ENCODE measurements at places on chromosomes 3 and 15. TPM values are rescaled to one million over a fixed set of nuclear protein-coding genes. Genes with fewer than 3 reads are reported as not detected.

TUSC7 gene
- total RNA-seq: not detected

PRC1 gene
- total RNA-seq: 99.7 TPM

CCDC33 gene
- not detected for total RNA-seq

MRPS11 gene
- total RNA-seq: 42.4 TPM

COLQ gene
- 0.21 TPM for total RNA-seq

C3orf18 gene
- 1.9 TPM for total RNA-seq

PCSK6 gene
- total RNA-seq: 7.8 TPM

MNS1 gene
- 0.85 TPM for total RNA-seq

MINDY4B gene
- not detected for total RNA-seq

MYZAP gene
- 5.1 TPM for total RNA-seq

TMED3 gene
- total RNA-seq: 134 TPM

HESX1 gene
- not detected for total RNA-seq

PCLAF gene
- total RNA-seq: 31.2 TPM

FAM174B gene
- total RNA-seq: 3.2 TPM

MED12L gene
- total RNA-seq: 0.05 TPM

SLC51B gene
- total RNA-seq: not detected

LRRC31 gene
- total RNA-seq: not detected

MOBP gene
- total RNA-seq: not detected

CCDC54 gene
- total RNA-seq: not detected

RAP2B gene
- total RNA-seq: 28.1 TPM

CHRM5 gene
- total RNA-seq: not detected

GNAT1 gene
- 0.35 TPM for total RNA-seq

STIMATE gene
- 11.9 TPM for total RNA-seq

ASB14 gene
- not detected for total RNA-seq

SLC9C1 gene
- not detected for total RNA-seq

HYAL1 gene
- 29.6 TPM for total RNA-seq

CEMIP gene
- 4.8 TPM for total RNA-seq

CCR9 gene
- total RNA-seq: not detected

UCN2 gene
- 15.2 TPM for total RNA-seq

SGO1 gene
- total RNA-seq: 4.8 TPM

IL20RB gene
- 56.7 TPM for total RNA-seq

SNTN gene
- not detected for total RNA-seq

ATP2B2 gene
- not detected for total RNA-seq

KNL1 gene
- 20.0 TPM for total RNA-seq

TMEM87A gene
- 58.2 TPM for total RNA-seq

NOX5 gene
- not detected for total RNA-seq

CLDN11 gene
- total RNA-seq: 3.0 TPM

TRPM1 gene
- total RNA-seq: 0.07 TPM

SERINC4 gene
- 0.19 TPM for total RNA-seq

RAB27A gene
- 2.7 TPM for total RNA-seq

DIS3L gene
- total RNA-seq: 14.5 TPM

All from airway epithelial cell (primary cell).